Occipital lobe (tissue), 3 donors: ENCODE measurements at places on chromosomes 16 and 17.

DNA sequence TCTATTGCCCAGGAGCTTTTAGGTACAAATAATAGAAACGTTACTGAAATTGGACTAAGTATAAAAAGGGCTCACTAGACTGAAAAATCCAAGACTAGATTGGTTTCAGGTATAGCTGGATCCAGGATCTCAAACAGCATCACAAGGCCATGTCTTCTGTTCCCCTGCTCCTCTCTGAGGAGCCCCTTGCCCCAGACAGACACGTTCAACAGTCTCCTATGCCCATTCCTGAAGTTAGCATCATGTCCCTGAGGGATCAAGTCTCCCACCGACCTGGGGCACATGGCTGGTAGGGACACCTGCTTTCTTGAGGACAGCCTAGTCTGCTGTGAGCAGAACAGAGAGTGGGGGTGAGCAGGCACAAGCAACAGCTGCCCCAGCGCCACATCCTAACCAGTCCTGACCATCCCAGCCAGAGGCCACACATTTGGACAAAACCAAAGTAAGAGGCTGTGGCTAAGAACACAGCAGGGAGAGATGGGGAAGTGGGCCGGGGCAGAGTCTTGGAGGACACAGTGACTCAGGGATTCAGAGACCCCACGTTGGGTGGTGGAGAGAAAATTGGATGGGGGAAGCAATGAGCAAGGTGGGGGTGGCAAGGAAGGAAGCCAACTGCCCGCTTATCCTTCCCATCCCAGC lies 10.5 kb upstream of the MMP2 start:
- no peak for DNase-seq

GRCh38 chr16:5216441-5217080 lies 119.0 kb upstream of the EEF2KMT start:
- DNase-seq = no peak

- no peak for DNase-seq
Measured at GRCh38 chr17:64418506-64419339, 28.1 kb upstream of the PECAM1 start.

DNA sequence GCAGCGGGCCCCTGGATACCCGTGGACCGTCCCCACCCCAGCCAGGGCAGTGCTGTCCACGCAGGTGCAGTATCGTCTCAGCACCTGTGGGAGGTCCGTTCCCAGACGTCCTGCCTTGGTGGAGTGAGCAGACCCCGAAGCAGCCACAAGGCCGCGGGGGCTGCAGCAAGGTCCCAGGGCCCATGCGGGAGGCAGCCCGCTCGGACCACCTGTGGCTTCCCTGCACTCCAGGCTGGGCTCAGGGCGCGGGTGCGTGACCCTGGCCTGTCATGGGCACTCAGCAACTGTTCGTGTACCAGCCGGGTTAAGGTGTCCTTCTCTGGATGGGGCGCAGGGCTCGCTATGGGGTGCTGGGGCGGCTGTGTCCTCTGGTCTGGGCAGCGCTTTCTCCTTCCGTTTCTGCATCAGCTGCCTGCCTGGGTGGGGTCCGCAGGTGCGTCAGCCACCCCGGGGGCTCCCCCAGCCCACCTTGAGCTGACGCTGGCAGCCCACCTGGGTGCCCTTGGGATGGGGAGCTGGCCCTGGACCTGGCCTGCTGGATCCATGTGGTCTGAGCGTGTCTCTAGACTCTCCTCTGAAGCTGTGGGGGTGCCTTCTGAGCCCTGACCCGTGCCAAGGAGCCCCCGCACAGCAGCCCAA lies 18.4 kb downstream of the BAHCC1 start:
- no peak for DNase-seq

DNA sequence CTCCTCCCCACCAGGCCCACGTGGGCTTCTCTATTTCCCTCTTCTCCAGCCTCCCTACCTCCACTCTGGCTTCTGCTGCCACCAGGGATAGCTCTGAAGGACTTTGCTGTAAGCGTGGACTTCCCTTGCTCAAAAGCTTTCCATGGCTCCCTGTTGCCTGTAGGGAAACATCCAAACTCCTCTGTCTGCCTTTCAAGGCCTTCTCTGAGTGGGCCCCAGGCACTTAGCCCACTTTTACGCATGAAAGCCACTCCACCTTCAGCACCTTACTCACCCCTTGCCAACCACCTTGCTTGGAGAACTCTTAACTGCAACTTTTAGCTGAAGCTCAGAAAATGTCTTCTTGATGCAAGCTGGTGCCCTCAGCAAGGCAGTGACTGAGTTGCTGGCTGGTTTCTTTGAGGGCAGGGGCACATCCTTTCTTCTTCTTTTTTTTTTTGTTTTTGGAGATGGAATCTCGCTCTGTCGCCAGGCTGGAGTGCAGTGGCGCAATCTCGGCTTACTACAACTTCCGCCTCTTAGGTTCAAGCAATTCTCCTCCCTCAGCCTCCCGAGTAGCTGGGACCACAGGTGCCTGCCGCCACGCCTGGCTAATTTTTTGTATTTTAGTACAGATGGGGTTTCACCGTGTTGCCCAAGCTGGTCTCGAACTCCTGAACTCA lies 52.0 kb upstream of the DLX4 start:
- DNase-seq = no peak

DNA sequence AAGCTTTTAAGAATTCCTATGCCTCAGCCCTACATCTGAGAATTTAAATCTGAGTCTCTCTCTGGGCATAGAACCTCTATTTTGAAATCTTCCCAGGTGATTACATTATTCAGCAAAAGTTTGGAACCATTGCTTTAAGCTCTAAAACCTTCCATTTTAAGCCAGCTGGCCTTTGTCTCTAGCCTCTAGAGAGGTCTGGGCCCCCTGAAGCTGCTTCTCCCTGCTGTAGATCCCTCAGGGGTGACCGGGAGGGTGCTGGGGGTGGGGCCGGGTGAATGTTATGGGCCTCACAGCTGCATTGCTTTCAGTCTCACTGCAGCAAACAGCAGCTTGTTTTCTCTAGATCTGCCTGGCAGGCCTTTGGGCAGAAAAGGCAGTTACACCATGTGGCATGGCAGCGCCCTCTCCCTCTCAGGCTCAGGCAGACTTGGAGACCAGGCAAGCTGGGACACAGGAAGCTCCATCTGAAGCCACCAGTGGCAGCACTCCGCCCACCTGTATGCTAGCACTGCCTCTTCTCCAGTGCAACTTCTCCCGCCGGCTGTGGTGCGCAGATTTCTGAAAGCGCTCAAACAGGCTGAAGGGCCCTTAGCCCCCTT lies 66.3 kb downstream of the MPRIP start:
- peak; percentile 59 for DNase-seq

DNA sequence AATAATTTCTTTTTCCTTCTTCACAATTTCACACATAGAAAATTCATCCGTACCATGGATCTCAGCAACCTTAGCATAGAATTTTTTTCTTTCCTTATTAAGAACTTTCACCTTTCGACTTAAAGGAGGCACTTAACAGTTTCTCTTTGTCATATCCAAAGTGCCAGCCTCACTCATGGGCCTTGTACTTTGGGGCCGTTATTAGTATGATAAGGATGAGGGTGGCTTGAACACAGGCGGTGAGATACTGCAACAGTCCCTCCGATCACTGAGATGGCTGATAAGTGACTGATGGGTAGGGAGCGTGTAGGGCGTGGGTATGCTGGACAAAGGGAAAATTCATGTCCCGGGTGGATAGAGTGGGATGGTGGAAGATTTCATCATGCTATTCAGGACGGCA lies 85.3 kb downstream of the OR1D5 start:
- no peak for DNase-seq

DNA sequence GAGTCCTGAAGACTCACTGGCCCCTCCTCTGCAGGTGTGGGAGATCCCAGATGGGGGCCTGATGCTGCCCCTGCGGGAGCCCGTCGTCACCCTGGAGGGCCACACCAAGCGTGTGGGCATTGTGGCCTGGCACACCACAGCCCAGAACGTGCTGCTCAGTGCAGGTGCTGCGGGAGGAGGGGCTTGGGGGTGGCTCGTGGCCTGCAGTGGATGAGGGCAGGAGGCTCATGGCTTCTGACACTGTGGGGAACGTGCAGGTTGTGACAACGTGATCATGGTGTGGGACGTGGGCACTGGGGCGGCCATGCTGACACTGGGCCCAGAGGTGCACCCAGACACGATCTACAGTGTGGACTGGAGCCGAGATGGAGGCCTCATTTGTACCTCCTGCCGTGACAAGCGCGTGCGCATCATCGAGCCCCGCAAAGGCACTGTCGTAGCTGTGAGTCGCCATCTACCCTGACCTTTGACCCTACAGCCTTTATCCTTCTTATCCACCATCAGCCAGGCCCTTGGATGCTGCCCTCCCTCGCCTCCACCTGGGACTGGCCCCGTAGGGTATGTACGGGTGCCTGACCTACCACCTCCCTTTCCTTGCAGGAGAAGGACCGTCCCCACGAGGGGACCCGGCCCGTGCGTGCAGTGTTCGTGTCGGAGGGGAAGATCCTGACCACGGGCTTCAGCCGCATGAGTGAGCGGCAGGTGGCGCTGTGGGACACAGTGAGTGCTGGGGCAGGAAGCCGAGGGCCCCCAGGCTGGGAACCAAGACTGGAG lies 3.6 kb downstream of the CORO1A start:
- no peak for DNase-seq

DNA sequence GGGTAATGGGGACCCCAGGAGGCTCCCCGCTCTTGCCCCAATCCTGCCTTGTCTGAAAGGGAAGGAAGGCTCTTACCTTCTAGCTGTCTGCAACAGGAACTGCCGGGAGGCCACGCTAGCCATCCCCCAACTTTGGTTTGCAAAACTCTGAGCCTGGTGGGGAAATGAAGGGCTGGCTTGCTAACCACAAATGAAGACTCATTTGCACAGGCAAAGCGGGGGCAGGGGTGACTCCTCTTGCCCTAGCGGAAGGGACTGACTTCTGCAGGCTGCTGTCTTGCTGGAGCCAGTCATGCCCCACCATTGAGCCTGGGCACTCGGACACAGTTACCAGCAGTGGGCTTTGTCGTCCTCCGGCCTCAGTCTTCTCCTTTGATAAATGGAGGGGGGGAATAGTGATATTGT lies 52.6 kb downstream of the PLCG2 start:
- DNase-seq = no peak

GRCh38 chr16:53821487-53821886 lies 117.5 kb downstream of the FTO start:
- no peak for DNase-seq

GRCh38 chr16:71303938-71304337 lies 14.7 kb upstream of the CMTR2 start:
- DNase-seq = no peak

DNA sequence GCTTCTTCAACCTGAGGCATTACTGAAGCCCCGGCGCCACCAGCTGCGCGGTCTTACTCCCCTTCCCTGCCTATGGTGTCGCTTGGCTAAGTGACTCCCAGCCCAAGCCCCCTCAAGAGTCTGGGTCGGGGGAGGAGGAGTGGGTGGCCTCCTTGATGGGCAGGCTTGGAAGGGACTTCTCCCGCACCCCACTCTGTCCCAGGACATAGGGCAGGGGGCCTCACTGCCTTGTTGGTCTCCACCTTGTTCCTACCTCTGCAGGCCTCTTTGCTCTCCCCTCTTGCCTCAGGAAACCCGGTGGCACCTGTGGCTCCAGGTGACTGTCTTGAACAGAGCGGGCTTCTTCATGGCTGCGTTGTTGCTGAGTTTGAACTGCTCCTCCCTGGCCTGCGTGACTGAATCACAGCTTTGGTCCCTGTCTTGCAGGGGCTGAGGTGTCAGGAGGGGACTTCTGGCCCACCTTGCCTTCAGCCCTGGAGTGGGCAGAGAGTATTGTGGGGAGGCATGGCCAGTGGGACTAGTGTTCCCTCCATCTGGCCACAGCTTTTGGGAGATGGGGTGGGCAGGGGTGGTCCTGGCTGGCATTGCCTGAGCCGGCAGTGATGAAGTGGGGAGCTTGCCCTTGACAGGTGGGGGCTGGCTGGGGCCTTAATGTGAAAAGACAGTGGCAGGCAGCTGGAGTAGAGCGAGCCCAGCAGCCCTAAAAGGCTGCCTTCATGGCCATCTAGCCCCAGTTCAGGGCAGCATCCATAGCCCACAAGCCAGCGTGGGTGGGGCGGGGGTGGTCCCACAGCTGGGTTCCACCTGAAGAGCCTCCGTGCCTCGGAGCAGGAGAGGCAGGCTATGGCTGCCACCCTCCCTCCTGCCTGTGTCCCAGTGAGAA lies 7.3 kb downstream of the CBX2 start:
- no peak for DNase-seq

- no peak for DNase-seq
Measured at GRCh38 chr17:67525239-67526135, 148.4 kb downstream of the PITPNC1 start.

DNA sequence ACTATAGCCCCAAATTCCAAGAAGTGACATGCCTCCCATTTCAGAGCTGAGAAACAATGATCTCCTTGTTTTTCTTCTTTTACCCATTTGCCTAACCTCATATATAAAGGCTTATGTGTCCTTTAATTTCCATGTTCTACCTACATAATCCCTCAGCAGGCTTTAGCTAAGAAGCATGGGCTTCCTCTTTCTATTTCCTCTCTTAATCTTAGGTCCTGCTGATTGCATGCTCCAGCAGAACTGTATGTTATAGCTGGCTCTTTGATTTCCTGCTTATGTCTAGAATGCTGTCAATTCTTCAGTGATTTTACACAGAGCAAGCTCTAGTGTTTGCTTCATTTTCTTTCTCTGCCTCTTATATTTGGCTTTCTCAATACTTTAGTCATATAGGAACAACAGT lies 151.7 kb upstream of the COX10 start:
- no peak for DNase-seq

DNA sequence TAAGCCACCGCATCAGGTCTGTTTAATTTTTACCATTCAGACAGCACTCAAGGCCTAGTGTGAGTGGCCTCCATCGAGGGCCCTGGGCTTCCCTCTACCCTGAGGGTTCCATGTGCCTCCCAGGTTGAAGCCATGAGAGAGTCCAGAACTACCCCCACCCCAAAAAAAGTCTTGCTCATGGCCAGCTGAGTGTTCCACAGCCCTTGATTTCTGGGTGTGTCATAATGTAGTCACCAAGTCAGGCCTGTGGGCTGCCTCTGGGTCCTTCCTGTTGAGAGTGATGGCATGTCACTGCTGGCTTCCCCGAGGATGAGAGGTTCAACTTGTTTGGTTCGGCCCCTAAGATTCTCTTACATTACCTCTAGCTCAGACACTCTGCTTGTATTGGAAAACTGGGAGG lies 100.6 kb downstream of the PITPNC1 start:
- DNase-seq = no peak

- DNase-seq = peak; percentile 30
Measured at GRCh38 chr17:37608351-37609169, 658 bp downstream of the SYNRG start.

DNA sequence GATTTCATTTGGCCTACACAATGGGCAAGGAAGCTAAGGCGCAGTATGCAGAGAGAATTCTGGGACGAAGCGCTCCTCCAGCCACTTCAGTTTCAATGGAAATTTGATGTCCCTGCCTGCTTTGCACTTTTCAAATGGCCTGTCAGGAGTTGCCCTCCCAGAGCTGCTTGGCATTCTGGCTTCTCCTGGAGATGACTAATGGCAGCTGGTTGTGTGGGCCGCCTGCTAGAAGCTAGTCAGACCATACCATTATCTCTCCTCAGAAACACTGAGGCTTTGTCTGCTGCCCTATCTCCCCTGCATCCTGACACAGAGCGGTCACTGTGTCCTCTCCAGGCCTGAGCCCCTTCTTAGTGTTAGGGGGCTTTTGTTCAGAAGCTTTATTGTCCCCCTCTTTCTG lies 180.1 kb downstream of the SPECC1 start:
- DNase-seq = peak; percentile 88

GRCh38 chr17:4420692-4421131 lies 13.0 kb upstream of the SPNS3 start:
- peak; percentile 31 for DNase-seq
